ENCODE measurements at places on chromosomes 6 and 20.

- no peak for DNase-seq
These were observed 3.7 kb downstream of the EXOC2 start for GRCh38 chr6:689223-689622.

DNA sequence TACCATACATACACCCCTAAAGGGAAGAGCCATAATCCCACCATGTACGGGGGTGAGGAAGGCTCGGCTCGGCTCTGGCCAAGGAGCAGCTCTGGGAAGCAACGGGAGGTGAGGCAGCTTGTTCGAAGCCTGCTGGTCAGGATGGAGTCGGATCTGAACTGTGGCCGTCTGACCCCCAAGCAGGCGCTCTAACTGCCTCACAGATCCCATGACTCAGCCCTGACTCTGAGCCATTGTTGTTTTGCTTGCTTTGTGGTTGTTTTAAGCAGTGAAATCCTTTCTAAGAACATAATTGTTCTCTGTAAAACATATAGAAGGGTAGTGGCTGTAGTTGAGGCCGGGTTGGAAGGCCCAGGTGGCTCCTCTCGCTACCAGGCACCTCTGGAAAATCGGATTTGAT lies 10.9 kb downstream of the C6orf132 start:
- no peak for DNase-seq

- DNase-seq, result no peak
These were observed 76.1 kb downstream of the IPCEF1 start for GRCh38 chr6:154280521-154280920.

DNA sequence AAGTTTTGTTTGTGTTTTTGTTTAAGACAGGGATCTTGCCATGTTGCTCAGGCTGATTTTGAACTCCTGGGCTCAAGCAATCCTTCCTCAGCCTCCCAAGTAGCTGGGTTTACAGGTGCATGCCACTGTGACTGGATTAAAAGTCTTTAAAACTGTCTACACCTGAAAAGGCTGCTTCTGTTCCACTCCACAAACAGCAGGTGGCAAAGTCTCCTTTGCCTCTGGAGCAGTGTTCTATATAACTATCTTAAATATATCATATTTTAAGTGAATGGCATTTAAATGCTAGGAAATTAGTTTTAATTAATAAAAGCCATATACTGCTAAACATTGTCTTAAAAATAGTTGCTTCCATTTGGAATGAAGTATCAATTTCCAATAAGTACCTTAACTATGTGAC lies 89.2 kb upstream of the BCLAF1 start:
- no peak for DNase-seq

DNA sequence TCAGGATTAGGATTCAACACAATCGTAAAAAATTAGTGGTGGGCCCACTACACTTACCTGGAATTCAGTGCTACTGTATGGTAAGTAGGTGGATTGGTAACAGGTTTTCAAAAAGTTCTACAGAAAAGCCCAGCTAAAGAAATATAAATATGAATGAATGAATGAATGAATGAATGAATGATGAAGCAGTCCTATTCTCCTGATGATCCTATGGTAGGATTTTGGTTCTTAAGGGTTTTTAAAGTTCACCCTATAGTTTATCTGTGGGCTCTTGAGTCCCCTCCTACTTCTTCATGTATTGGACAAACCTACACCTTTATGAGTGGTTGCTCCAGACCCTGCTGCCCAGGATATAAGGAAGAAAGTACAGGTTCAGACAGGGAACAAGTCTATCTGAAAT lies 89.5 kb upstream of the HEY2 start:
- no peak for DNase-seq

DNA sequence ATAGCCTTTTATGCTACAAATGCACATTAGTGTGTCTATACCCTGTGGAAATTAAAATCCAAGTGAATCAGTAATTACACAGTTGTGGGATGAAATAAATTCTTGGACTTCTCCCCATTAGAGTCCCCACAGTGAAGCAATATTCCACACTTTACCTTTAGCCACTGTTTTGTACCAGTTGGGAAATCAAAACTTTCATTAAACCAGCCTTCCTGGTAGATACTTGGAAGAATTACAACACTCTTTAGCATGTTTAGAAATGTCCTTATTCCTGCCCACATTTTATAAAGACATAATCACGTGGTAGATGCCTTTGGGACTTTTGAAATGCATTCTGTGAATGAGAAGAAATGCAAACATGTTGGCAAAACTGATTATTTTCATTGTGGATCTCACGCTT lies 49.0 kb upstream of the ANKEF1 start:
- DNase-seq, result no peak

DNA sequence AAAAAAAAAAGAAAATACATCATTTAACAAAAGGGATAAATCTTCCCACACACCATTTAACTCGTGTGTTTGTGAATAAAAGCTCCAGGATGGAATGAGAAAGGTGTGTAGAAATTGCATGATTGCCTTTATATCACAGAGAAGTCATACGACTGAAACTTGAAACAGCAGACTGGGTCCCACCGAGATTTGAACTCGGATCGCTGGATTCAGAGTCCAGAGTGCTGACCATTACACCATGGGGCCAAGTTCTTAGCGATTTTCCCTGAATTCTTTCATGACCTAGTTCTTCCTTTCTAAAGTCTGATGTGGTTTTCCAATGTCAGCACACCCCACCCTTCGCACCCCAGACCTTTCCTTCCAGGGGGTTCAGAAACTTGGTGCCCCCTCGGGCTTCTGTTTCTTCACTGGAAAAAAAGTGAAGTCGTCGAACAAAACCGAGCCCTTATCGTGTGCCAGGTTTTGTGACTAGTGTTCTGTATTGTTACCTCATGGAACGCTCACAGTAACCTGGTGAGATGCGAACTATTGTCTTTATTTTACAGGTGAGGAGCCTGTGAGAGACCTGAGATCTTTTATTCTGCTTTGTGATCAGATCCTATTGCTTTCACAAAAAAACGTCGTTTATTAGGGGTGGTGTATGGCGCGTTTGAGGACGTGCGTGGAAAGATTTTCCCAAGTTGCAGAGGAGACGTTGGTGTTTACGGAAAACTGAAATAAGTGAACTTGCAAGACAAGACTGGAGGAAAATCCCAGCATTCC lies 120.8 kb downstream of the OR2B2 start:
- DNase-seq, result peak; percentile 67

DNA sequence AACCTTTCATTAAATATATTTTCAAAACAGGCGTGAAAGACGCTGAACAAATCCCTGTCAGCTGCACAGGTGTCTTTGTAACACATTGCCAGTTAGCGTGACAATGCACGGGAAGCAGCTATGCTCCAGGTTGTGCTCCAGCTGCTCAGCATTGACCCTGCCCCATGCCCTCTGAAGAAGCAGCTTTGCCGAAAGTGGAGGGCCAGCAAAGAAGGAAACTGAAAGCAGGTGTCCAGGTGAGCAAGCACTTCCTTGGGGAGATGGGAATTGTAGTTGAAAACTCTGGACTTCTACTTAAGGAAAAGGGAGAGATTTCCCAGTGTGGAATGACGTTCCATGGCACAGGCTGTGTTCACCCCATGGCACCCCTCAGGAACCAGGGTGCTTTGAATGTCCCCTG lies 125.7 kb downstream of the TTLL2 start:
- no peak for DNase-seq

- DNase-seq, result no peak
These were observed 55.3 kb downstream of the TBX18 start for GRCh38 chr6:84709121-84709520.

DNA sequence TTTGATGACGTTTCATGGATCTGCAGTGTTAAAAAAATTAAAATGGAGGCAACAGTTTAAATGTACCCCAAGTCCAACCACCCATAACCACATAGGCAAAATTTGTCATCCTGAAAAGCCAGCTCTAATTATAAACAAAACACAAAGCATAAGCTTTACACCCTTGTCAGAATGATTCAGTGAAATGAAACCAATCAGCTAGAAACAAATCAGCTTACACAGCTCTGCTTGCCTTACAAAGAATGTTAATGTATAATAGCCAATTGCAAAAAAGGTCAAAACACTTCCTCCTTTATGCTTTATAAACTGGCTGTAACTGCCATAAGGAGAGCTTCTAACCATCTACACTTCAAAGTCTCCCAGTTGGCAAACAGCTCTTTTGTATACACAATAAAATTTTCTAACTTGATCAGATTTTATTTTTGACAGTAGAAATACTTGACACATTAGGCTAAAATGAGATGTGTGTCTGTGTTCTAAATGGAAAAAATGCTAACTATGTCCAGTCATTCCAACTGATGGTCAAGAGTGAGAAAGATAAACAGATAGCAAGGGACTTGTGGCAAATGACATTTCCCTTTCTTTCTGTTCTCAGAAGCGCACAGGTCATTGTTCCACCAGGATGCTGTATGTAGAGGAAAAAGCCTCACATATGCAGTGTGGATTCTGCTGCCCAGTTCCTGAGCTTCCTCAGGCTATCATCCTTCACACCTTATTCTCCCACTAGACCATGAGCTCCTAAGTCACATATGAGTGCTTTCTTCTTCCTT lies 344.3 kb upstream of the ID4 start:
- no peak for DNase-seq

GRCh38 chr6:124524491-124525200 lies 437.6 kb upstream of the RNF217 start:
- no peak for DNase-seq

- peak; percentile 27 for DNase-seq
These were observed 2.2 kb downstream of the NOL4L start for GRCh38 chr20:32582659-32583580.

DNA sequence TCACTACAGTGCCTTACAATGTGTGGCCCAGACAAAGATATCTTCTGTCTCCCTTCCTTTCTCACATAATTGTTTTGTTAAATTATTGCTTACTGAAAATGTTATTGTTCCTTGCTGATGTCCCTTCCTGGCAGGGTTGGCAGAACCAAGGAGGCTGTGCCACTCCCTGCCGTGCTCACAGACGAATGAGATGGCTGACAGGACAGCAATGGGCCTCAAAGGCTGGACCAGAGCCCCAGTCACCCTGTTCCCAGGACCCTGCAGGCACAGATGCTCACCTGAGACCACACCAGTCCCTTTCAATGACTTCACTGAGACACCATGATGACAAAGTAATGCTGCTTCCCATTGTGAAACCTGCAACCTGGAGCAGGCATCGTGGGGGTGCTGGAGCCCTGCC lies 375.1 kb downstream of the HACE1 start:
- DNase-seq, result no peak

DNA sequence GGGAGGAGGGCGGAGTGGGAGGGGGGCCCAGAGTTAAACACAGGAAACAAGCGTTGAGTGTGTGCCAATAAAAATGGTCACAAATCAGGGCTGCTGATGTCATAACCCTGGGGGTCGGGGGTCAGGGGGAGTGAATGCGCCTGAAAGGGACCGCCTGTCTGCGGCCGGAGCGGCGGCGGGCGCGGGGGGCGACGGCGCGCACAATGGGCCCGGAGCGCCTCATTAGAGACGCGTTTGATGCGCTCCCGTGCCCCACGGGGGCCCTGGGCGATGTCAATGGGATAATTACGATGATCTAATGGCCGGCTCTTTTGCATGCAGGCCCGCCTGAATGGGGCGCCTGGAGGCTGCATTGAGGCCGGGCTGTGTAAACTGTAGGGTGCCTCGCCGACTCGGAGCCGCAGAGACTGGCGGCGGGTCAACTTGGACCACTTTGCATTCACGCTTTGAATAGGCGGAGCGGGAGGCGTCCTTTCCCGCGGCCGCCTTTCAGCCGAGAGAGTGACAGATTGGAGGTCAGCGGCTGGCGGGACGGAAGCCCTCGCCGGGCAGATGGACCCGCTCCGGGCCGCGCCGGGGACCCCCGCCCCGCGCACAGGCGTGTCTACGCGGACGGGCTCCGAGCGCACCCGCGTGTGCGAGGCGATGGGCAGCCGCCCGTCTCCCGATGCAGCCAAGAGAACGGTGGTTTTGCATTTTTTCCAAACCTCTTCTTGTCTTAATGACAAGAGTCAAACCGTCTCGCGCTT lies 296.1 kb downstream of the TFAP2C start:
- no peak for DNase-seq

- no peak for DNase-seq
These were observed 17.8 kb downstream of the TAF8 start for GRCh38 chr6:42068173-42068572.

- DNase-seq, result no peak
These were observed 68.2 kb downstream of the PXDC1 start for GRCh38 chr6:3683331-3683730.

DNA sequence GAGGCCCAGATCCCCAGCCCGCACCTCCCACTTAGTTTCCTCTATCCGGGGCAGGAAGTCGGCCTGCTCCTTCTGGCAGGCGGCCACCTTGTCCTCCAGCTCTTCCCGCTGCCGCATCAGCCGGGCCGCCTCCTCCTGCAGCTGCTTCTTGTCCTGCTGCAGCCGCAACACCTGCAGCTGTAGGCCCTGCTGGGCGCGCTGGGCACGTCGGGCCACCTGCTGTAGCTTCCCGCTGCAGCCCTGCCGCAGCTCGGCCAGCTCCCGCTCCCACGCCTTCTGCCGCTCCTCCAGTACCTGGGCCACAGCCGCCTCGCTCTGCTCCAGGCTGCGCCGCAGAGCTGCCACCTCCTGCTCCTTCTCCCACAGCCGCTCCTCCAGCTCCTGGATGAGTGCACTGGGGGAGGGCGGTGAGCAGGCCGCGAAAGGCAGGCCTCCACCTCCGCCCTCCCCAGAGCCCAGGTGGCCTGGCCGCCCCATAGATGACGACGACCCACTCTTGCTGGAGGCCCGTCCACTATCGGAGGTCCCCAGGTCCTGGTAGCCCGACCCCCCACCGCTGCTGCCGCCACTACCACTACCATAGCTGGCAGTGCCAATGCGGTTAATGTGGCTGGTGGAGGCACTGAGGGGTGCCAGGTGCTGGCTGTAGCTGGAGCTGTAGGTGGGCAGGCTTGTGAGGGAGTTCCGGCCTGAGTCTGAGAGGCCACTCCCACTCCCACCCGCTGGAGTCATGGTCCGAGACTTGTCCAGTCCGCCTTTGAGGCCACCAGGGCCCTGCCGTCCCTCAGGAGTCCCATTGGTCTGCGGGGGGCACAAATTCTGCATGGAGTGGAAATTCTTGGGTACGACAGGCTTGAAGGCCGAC lies 6.0 kb upstream of the FASTKD5 start:
- no peak for DNase-seq

- DNase-seq, result no peak
These were observed 394.6 kb upstream of the PTCHD4 start for GRCh38 chr6:48505621-48506020.

GRCh38 chr6:169051371-169051770 lies 202.3 kb downstream of the THBS2 start:
- no peak for DNase-seq

DNA sequence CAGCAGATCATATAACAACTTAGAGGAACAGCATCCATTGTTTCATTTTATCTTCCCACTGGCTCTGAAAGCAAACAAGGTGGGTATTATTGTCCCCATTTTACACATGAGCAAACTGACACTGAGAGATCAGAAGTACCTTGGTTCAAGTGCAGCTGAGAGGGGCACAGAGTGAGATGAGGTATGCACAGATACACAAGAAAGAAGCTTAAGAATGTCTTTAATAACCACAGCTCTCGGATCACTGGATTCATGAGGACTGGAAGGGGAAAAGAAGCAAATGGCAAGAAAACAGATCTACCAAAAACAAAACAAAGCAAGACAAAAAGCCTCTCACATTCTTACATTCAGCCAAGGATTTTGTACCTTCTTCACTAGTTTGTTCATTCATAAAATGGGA lies 10.6 kb downstream of the SLC2A10 start:
- no peak for DNase-seq
